ENCODE measurements at places on chromosomes 6 and 20.

GRCh38 chr6:146989860-146990259 lies 214.4 kb upstream of the STXBP5 start:
- no peak for DNase-seq

- no peak for DNase-seq
Observed at GRCh38 chr20:37745553-37745952, 51.7 kb downstream of the CTNNBL1 start.

GRCh38 chr20:34956041-34956458 lies 382 bp downstream of the MYH7B start:
- DNase-seq, result no peak

DNA sequence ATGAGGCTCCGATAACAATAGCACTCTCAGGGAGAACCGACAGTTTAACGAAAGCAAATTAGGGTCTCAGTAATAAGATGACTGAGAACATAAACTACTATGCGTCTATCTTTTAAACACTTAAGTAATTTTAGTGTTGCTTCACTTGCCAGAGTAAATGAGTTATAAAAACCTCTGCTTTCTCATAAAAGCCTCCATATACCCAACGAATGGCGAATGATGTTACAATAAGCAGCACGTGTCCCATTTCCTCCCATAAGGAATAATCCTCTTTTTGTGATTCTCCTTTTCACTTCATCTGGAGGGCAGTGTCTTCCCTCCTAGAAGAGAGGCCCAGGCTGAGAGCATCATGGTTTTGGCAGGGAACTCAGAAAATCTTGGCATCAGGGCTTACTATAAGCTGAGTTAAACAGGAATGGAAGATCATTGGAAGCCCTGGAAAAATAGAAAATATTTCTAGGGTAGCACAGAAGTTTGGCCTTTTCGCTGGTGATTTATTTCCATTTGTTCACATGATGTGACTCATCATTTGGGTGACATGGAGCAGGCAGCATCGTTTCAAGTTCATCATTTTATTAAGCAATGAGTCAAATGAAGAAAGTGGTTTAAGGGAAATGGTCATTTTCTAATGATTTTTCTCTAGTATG lies 255.4 kb downstream of the ATXN1 start:
- no peak for DNase-seq

DNA sequence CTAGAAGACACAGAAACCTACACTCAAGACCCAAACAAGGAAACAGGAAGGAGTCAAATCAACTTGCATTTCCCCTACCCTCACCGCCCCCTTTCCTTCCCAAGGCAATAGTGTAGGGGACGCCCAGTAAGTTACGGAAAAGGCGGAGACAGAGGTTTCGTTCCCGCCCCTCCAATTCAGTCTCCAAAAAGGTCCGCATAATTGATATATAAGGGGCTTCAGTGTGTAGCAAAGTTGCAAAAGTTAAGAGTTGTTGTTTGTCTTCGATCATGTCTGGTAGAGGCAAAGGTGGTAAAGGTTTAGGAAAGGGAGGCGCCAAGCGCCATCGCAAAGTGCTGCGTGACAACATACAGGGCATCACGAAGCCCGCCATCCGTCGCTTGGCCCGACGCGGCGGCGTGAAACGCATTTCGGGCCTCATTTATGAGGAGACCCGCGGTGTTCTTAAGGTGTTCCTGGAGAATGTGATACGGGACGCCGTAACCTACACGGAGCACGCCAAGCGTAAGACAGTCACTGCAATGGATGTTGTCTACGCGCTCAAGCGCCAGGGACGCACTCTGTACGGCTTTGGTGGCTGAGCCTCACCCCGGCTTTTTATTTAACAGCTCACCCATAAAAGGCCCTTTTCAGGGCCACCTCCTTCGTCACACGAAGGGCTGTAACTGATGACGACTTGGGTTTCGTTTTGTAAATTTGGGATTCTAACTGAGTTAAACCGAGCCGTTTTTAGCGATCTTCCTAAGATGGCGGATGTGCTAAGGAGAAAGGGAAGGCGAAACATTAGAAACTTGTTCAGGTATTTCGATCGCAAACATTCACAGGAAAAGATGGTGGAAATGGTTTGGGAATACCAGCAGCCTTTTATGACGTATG lies 124.6 kb upstream of the BTN3A2 start:
- DNase-seq, result no peak

DNA sequence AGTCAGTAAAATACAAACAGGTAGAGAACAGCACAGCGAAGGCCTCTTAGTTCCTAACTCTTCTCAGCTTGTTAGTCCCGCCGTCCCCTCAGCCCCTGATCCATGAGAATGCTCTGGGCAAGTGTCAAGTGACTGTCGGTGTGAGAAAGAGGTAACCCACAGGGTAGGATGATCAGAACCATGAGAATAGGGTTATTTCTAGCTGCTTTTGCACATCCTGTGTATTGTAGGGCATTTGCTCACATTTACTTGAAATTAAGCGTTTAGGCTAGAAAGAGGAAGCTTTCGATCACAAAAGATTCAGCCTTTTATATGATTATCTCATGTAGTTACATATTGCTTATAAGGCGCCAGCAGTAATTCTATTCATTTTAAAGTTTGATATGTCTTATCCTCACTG lies 103.0 kb upstream of the PDE10A start:
- DNase-seq, result no peak

Data from SK-N-MC (cell line).